ENCODE measurements at places on chromosomes 2 and 18.

GRCh38 chr18:72672364-72673184 lies 128.4 kb upstream of the CBLN2 start:
- no peak for DNase-seq

GRCh38 chr18:62587689-62588088 lies 64.9 kb downstream of the ZCCHC2 start:
- no peak for DNase-seq

GRCh38 chr2:150280231-150280630 lies 207.2 kb downstream of the RND3 start:
- DNase-seq = no peak

DNA sequence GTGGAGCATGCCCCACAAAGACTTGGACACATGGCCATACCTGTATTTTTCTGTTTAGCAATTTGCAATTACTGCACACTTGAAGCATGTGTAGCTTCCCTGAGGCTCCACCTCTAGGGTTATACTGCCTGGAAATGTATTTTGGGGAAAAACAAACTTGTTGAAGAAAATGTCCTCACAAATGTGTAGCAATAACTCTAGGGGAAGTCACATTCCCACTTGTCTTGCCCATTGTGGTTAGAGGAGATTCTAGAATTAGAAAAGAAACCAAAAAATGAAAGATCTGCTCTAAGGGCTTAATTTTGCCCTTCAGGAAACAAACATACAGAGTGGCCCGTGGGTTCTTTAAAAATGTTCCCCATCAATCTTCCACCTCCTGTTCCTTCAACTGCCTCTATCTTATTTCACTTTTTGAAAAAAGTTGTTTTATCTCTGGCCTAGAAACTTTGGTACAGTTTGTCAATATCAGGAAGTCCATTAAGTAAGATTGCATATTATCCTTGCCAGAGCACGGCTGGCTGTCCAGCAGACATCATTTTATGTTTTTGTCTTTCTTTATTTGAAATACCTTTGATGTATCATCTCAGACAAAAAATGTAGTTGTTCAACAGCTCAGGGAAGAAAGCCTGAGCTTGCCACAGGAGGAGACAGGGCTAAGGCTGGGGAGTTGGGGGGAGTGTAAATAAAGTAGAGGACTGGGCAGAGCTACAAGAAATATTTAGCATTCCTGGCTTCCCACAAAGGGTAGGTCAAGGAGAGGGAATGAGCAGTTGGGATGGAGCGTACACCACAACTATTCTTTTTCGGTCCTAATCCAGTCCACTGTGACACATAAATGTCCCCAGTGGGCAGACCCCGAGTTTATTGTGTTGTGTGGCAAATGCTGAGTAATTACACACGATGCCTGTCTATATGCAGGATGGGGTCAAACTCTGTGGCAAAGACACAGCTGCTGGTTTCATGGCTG lies 96.8 kb upstream of the CDC42EP3 start:
- DNase-seq = no peak
